ENCODE measurements at places on chromosomes 3 and 15.

- DNase-seq: no peak
These were observed 46.3 kb upstream of the TIPARP start for GRCh38 chr3:156627946-156628569.

GRCh38 chr3:31613177-31613576 lies 80.5 kb downstream of the STT3B start:
- no peak for DNase-seq

DNA sequence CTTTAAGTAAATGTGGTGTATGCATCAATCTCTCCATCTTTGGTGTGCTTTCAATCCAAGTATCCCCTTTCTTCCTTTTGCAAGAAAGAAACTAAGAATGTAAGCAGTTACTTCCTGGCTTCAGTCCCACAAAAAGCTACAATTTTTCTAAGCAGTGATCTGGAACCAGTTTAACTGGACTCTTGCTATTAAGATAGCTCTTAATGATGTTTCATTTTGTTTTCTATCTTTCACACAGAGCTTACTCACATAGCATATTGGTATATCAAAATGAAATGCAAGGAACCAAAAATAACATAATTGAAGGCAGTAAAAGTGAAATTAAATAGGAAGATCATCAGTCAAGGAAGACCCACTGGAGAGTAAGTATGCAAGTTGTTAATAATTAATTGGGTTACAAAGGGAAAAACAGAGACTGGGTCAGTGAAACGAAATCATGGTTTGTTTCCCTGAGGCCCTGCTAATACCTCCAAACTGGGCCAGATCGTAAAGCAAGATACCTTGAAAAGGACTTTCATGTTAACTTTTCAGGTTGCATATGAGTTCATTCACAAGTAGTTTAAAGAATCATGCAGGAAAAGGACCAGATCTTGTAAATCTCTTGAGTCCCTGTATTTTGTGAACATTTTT lies 41.9 kb downstream of the GPR160 start:
- no peak for DNase-seq

DNA sequence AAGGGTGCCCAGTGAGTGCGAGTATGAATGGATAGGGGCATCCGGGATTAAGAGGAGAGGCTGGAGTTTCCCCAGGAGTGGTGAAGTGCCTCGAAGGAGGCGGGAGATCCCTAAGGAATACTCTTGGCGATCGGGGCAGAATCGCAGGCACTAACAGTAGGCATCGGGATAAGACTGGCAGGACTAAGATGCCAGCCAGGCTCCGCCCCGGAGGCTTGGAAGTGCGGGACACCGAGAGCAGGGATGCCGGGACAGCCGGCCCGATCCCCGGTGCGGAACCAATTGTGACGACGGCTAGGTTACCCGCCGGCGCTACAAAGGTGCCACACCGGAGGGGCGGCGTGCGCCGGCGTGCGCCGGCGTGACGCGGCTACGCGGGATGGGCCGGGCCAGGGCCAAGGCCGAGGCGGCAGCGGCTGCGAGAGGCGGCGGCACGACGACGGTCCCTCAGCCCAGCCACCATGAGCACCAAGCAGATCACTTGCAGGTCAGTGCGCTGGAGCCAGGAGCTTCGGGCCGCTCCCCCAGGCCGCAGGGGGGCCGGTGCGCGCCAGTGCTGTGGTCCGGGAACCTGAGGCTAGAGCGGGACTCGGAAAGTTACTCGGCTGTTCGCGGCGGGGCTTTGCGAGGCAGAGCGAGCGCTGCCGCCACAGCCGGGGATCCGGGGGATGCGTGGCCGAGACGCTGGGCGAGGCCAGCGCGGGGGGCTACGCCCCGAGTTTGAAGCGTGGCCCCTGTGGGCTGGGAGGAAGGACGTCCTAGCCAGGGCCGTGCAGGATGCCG lies at the start of gene MKRN2:
Gene MKRN2, plus strand, starts transcription at position 398 of the 783 bp plus-strand sequence. Its CDS starts 64 bp downstream, at position 462.
- peak; percentile 86 for DNase-seq

DNA sequence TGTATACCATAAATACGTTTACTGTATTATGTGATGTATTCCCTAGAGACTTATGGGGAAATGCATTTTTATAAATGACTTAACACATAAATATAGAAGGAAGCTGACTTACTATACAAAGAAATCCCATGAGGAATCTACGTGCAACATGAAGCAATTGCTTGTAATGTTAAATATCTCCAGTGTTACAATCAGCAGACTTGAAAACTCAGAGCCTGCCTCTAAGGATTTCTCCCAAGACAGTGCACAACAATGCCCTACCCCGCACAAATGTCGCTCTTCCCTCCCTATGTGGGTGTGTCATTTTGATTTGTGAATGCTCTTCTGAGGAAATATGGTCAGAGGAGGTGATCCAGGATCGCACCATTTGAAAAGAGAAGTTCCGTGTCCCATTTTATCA lies 629.0 kb downstream of the NR2F2 start:
- DNase-seq: no peak

GRCh38 chr15:65374821-65375401 lies 2.9 kb downstream of the IGDCC3 start:
- DNase-seq: peak; percentile 67

DNA sequence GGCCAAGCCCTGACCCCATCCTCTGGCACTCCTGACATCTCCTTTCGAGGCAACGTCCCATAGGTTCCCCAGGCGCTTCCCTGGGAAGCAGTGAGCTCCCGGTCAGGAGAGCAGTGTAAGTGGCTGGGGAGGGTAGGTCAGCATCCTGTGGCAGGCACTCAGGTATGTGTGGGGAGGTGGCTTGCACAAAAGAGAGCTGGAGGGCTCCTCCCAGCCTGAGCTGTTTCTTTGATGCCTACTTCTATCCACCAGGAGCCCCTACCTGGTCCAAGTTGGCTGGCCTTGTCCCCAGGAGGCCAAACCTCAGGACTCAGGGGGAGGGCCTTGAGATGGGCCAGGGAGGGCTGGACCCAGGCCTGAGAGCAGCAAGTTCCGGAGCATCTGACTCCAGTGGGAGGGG lies 31.7 kb upstream of the LINGO1 start:
- no peak for DNase-seq

DNA sequence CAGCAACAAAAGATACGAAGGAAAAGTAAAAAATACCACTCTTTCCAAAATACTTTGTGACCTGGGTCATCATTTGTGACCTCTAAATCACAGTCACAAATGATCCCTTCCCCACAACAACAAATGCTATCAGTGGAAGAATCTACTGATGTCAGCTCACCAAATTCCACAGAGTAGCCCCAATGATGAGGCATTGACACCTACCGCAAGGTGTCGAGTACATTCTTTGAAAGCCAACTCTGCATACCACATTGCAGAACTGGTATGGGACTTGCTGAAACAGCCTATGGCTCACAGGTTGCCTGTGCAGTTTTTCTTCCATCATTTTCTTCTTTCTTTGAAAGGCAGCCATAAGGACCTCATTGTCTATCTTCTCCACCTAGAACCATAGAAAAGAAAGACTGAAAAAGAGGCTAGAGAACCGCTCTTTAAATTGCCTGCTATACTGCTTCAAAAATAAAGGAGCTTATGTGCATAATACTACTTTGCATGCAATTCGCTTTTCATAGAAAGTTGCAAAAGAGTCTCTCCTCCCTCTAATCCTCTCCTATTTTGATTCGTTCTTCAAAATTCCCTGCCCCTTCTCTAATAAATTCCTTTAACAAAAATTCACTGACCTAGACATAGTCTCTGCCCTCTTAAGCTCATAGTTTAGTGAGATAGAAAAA lies 21.4 kb upstream of the KPNA1 start:
- DNase-seq: no peak

GRCh38 chr3:166444756-166445155 lies 607.5 kb upstream of the BCHE start:
- no peak for DNase-seq

- DNase-seq: peak; percentile 15
These were observed 28.9 kb upstream of the ZNF385D start for GRCh38 chr3:21779909-21780308.

- no peak for DNase-seq
These were observed 1109.3 kb downstream of the ROBO2 start for GRCh38 chr3:78148986-78149717.

GRCh38 chr3:19228167-19228566 lies 79.9 kb downstream of the KCNH8 start:
- DNase-seq: no peak

- no peak for DNase-seq
These were observed 28.0 kb upstream of the PLA2G4E start for GRCh38 chr15:42048821-42049200.

DNA sequence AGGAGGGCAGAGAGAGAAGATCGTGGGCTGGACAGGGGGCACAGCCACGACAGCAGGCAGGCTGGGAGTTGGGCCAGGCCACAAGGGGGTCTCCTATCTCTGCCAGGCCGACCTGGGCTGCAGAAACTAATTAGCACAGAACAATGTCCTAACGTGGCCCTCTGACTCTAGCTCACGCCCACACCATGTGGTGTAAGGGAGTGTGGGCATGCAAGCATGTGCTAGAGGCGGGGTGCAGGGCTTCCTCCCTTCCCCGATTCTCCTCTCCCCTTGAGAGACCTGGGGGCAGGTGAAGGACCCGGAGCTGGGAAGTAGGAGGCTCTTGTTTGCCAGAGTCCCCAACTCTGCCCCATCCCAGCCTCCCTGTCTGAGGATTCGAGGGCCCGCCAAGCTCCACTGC lies 65.5 kb downstream of the LINGO1 start:
- no peak for DNase-seq

GRCh38 chr15:67026610-67026967 lies 38.8 kb upstream of the SMAD3 start:
- no peak for DNase-seq

DNA sequence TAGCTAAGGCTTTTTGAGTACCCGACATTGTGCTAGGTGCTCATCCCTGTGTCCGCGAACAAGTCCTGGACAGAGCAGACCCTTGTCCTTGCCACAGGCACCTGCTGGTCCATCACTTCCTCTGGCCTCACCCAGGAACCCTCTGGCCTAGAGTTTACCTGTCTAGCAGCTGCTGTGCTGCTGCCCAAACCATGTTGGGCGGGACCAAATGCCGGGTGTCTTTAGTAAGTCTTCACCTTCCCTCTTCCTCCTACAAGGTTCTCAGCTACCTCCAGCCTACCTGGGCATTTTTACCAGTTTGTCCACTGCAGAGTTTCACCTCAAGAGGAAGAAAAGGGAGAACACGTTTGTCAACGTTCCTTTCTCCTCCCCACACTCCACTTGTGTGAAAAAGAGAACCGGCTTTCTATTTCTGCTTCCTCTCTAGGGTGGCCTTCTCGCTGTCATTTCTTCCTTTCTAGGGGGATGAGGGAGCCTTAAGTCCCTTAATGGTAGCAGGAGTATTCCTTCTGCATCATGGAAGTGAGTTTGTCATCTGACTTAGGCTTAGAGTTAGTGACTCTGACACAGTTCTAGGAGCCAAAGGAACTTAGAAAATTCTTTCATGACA lies 80.4 kb upstream of the GCNT3 start:
- DNase-seq: no peak

DNA sequence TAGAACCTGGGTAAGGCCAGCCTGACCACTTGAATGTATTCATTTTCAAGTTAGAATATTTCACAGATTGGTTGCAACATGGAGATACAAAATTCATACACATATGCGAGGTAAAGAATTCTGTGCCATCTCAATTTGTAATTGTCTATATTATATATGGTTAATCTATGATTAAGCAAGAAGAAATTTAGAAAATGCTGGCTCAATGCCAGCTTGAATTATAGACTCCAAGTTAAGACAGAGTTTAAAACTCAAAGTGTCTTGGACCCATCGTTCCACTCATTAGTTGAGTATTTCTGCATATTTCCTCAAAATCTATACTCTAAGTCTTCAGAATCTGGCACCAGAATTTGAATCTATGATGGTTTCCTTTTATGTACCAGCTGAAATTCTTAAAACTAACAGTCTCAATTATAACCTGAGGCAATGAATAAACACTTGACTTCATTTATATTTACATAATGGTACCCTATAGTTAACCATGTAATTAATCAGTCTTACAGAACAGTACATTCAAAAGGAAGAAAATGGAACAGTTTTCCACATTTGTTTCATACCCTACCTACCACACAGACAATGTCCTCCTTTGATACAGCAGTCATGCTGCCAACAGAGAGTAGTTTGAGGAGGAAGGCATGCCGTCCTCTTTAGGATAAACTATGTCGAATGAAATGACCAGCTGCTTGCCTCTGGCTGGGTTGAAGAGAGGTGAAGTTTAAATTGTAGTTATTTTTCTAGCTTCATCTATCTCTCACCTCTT lies 95.7 kb downstream of the CD47 start:
- DNase-seq: no peak

DNA sequence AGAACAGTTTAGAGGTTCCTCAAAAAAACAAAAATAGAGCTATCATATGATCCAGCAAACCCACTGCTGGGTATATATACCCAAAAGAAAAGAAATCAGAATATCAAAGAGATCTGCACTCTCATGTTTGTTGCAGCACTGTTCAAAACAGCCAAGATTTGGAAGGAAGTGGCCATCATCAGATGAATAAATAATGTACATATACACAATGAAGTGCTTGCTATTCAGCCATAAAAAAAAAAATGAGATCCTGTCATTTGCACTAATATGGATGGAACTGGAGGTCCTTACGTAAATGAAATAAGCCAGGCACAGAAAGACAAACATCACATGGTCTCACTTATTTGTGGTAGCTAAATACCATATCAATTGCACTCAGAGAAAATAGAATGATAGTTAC lies 58.4 kb downstream of the SCAPER start:
- DNase-seq: no peak

DNA sequence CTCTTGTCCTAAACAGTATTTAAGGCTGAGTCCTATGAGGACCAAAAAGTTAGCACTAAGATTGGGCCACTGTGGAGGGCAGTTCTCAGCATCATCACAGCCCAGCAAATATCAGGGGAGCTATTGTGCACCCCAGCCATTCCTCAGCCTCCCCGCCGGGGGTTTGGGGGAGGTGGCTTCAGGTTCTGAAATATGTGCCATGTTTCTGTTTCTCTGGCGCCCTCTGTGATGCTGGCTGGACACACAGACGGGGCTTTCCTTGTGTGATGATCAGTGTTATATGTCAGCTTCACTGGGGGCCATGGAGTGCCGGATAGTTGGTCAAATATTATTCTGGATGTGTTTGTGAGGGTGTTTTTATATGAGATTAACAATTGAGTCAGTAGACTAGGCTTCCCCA lies 106.8 kb downstream of the GABRG3 start:
- no peak for DNase-seq

- DNase-seq: no peak
These were observed 25.9 kb downstream of the CEMIP start for GRCh38 chr15:80804970-80805495.

GRCh38 chr15:35674873-35675781 lies 129.2 kb upstream of the DPH6 start:
- DNase-seq: peak; percentile 42

DNA sequence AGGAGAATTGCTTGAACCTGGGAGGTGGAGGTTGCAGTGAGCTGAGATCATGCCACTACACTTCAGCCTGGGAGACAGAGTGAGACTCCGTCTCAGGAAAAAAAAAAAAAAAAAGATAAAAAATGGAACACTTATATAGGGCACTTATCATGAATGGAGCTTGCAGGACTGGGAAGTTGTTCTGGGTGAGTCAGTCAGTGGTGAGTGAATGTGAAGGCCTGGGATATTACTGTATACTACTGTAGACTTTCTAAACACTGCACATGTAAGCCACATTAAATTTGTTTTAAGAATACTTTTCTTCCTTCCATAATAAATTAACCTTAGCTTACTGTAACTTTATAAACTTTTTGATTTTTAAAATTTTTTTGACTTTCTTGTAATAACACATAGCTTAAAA lies 59.8 kb downstream of the SFMBT1 start:
- DNase-seq: peak; percentile 9

- DNase-seq: no peak
These were observed 100.8 kb downstream of the SLCO3A1 start for GRCh38 chr15:91954292-91954691.
